Activated CD8-positive, alpha-beta T cell treated with anti-CD3 and anti-CD28 coated beads, Interleukin-2, amount 10 ng/mL, durations not matched to agents 7 days and 5 days (primary cell): ENCODE measurements at places on chromosomes 7 and 10. TPM values are rescaled to one million over a fixed set of nuclear protein-coding genes. Genes with fewer than 3 reads are reported as not detected.

GRCh38 chr7:131800531-131800930, 244.1 kb upstream of the PODXL start:
- DNase-seq = no peak

- DNase-seq = no peak
Measured at GRCh38 chr10:88281592-88282347, 301.3 kb downstream of the RNLS start.

- DNase-seq = no peak
Measured at GRCh38 chr10:120347644-120348043, 109.4 kb upstream of the PLPP4 start.

- DNase-seq = no peak
Measured at GRCh38 chr10:131205556-131205955, 106.0 kb downstream of the TCERG1L start.

GRCh38 chr10:55233505-55233904, 432.5 kb upstream of the PCDH15 start:
- no peak for DNase-seq

- DNase-seq = peak; percentile 51
Measured at GRCh38 chr7:142357953-142358520, 100.2 kb upstream of the PRSS58 start.

- DNase-seq = no peak
Measured at GRCh38 chr10:88794731-88795130, 7.8 kb upstream of the LIPM start.

- DNase-seq = no peak
Measured at GRCh38 chr7:84482476-84482875, 287.9 kb upstream of the SEMA3A start.

GRCh38 chr7:157301610-157302120, 35.1 kb upstream of the DNAJB6 start:
- no peak for DNase-seq

DNA sequence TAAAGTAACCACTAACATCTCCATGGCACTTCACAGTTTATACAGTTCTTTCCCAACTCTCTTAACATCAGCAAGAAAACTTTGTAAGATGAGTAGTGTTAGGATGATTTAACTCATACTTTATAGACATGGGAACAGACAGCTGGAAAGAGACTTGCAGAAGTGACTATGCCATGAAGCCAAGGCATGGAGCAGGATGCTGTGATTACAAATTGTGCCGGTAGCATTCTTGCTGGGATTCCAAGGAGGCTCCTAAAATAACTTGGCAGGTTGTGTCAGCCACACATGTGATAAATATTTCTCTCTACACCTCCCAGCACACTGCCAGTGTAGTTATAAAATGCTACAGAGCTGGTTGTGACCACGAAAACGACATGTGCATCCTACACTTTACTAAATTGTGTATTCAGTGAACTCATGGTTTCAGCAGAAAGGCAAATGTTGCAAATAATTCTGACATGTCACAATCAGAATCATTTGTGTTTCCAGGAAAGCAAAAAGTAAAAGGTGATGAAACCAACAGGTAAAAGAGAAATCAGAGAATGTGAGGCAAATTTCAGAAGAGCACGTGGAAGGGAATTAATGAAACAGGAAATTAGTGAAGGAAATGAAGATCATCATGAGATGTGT, 5.6 kb upstream of the CYP3A4 start:
- no peak for DNase-seq

GRCh38 chr10:91127341-91128082, 93.0 kb upstream of the PCGF5 start:
- no peak for DNase-seq

DNA sequence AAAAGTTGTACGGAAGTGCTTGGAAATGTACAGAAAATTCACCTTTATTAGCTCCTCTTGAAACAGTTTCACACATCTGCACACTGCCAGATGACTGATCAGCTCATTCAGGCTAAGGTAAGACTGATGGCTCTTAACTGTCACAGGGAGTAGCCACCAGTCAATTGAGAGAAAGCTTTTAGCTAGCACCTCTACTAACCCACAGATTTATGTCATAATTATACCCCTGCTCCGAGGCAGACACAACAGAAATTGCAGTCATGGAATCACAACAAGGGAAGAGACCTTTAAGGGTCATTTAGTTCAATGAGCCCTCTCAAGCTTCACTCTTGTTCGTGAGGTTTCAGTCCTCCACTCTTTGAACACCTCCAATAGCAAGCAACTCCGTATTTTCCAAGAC, 235.4 kb downstream of the TRIL start:
- no peak for DNase-seq

DNA sequence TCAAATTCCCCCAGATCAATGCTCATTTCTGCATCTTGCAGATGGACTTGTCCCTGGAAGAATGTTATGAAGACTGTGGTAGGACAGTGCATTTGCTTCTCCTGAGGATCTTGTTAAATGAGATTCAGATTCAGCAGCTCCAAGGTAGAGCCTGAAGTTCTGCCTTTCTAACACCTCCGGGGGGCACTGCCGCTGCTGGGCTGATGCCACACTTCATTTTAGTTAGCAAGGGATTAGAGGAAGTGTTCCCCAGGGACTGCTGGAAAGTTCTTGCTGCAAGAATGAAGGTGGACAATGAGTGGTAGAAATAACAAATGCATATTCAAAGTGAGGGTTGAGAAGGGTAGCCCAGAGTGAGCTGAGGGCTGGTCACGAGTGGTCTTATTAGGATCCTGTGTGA, 434.3 kb upstream of the AKR1E2 start:
- no peak for DNase-seq

- no peak for DNase-seq
Measured at GRCh38 chr10:110724116-110724921, 80.2 kb downstream of the RBM20 start.

DNA sequence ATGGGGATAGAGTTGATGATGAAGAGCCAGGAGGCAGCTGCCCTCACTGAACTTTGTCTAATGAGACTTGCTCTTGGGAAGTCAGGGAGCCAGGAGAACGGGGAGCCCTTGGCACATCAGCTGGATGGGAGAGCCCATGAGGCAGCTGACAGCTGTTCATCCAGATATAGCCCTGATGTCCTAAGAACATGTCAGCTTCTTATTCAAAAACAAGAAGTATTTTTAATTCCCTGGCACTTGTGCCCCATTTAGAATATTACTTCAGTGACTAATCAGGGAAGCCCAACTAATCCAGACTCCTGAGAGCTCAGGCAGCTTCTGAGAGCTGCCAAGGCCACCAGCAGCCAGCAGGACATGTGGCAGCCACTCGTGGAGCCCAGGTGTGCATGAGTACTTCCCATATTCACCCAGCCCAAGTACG, 363.4 kb downstream of the GRID1 start:
- DNase-seq = no peak

DNA sequence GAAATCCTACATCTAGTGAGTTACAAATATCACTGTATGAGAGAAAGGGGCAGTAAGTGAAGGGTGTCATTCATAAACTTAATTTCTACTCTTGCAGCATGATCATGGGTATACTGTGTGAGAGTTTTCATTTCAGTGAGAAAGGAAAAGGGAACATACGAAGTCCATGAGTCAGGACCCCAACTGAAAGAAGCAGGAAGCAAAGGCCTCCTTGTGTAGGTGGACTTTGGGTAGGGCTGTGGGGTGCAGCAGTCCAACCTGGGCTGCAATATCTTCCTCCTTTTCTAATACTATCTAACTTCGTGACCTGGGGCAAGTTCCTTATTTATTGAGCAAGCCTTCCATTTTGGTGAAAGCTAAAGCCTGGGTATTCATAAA, 248.2 kb upstream of the TCF7L2 start:
- no peak for DNase-seq

- DNase-seq = no peak
Measured at GRCh38 chr7:158410720-158411119, 176.9 kb downstream of the PTPRN2 start.

DNA sequence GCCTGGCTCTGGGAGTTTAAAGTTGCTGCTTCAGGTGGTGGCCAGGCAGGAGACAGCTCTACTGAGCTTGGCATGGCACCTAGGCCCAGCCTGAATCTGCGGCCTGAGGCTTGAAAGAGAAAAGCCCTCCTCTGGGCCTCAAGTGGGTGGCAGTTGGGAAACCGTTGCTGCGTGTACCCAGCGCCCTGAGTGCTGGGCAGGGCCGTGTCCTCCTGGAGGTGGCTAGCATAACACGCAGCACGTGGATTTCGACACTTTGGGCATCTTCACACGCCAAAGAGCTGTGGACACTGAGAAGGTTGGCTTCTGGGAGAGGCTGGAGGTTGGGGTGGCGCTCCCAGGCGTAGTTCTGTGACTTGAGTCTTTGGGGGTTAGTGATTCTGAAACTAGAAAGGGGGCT, 2.5 kb downstream of the ZNF316 start:
- DNase-seq = no peak

- peak; percentile 31 for DNase-seq
Measured at GRCh38 chr7:110590415-110590814, 500.5 kb upstream of the LRRN3 start.

GRCh38 chr10:126243971-126244370, 144.3 kb downstream of the ADAM12 start:
- DNase-seq = no peak

DNA sequence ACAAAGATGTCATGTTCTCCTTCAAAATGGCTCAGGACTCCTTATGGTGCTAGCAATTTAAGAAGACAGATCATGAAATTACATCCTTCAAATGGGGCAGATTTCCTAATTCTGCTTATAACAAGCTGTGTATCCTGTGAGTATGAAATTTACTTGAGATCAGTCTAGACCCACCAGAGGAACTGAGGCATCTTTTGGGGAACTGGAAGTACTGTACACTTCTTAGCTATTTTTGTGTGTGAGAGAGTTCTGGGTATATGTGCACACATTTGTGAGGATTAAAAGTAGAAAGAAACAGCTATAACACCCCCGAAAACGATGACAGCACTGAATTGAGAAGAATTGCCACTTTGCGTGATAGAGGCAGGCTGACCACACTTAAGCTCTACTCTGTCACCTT, 187.0 kb upstream of the CCDC6 start:
- no peak for DNase-seq

DNA sequence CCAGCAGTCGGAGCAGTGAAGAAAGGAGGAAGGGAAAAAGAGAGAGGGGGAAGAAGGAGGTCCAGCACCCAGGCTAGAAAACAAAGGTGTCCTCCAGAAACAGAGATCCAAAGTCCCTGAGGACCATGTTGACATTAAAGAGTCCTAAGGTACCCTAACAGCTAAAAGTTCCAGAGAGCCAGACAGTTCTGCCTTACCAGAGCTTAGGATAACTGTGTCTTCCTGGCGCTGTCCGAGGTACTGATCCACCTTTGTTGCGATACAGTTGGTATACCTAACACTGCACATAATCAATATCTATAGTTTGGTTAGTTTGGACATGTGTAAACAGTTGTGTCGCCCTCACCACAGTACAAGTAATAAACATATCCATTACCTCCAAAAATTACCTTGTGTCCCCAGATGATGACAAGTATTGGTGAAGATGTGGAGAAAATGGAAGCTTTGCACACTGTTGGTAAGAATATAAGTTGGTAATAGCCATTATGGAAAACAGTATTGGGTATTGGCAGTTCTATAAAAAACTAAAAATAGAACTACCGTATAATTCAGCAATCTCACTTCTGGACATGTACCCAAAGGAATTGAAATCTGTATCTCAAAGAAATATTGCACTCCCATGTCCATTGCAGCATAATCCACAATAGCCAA, 59.8 kb downstream of the GRID1 start:
- peak; percentile 52 for DNase-seq

DNA sequence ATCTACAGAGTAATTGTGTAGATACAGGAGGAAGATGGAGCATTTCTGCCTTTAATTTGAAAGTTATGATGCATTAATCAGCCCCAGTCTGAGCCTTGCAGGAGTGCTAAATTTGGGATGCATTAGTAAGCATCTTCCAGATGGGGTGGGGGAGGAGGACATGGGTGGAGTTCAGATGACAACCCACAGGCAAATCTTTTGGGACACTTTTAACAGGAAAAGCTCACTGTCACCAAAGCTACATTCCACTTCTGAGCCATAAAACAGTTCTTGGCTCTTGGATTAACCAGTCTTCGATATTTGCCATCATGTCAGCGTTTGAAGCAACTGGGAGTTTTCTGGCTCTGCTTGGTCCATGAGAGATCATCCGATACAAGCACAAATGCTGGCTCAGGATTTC, 121.1 kb downstream of the CXCL12 start:
- DNase-seq = no peak

DNA sequence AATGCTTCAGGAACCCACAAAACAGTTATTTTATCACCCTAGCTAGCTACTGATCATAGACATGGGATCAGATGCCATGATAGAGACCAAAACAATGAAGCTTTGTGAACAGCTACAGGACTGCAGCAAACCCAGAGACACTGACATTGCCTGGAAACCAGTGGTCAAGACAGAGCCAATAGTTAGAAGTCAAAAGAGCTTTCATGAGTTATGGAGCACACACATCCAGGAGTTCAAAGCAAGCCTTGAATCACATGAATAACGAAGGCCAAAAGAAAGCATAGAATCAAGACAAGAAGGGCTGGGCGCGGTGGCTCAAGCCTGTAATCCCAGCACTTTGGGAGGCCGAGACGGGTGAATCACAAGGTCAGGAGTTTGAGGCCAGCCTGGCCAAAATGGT, 34.5 kb upstream of the GSAP start:
- no peak for DNase-seq

GRCh38 chr7:93817526-93817925, 73.0 kb downstream of the TFPI2 start:
- no peak for DNase-seq

DNA sequence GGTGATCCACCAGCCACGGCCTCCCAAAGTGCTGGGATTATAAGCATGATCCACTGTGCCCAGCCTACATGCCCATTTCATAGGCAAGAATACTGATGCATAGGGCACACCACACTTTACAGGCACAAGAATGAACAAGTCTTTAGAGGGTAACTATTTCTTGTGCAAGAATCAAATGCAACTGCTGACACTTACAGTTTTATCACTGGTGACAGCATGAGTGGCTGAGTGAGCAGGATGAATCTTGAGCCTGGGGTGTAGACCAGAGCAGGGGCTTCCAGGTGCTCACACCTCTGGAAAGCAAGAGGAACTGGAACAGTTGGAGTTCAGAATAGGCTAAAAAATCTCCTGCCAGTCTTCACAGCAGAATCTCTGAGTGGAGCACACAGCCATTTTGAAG, 287.5 kb downstream of the KCNMA1 start:
- no peak for DNase-seq

- no peak for DNase-seq
Measured at GRCh38 chr7:32163141-32163806, 93.1 kb upstream of the PDE1C start.

- no peak for DNase-seq
Measured at GRCh38 chr10:116771101-116771958, 29.0 kb upstream of the HSPA12A start.

GRCh38 chr7:54546081-54546985, 4.2 kb downstream of the VSTM2A start:
- no peak for DNase-seq

Gene C10orf143
- total RNA-seq = 4.7 TPM

Gene CADPS2
- total RNA-seq = not detected

Gene HACD1
- 1.1 TPM for total RNA-seq

Gene PLEKHS1
- not detected for total RNA-seq

Gene IFIT1
- 29.8 TPM for total RNA-seq

Gene TSPAN33
- 2.8 TPM for total RNA-seq

Gene COL26A1
- not detected for total RNA-seq

Gene STYXL1
- 27.2 TPM for total RNA-seq

Gene ZNF488
- not detected for total RNA-seq

Gene PRKAR2B
- total RNA-seq = 1.9 TPM

Gene OR6V1
- total RNA-seq = not detected
